ENCODE measurements at places on chromosomes 2 and 18.

DNA sequence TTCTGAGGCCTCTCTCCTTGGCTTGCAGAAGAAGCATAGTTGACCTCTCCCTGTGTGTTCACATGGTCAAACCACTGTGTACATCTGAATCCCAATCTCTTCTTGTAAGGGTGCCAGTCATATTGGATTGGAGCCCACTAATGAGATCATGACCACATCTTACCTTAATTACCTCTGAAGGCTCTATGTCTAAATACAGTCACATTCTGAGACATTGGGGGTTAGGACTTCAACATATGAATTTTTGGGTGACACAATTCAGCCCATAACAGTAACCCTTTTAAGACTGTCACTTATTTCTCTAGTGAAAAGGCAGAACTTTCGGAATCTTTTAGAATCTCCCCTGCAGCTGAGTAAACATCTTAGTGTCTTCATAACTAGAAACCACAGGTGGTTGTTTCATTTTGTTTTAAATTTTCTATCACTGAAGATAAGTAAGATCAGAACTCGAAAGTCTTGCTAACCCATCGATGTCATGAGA is 33.3 kb downstream of the BMP10 start:
- DNase-seq, result peak; percentile 46

DNA sequence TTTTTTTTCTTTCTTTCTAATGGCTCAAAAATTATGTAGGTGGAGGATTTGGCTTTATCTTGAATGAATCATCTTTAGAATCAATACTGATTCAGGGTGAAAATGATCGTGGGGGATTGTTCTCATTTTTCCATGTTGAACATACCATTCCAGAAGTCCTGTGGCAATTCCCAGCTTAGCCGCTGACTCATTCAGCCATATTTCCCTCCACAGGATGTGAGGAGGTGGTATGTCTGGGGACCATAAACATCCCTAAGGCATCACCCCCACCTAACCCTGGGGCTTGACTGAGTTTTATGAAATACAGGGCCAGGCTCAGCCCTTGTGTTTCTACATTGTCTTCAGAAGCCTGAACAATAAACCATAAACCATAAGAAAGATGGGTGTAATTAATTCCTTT is 92.7 kb upstream of the FN1 start:
- peak; percentile 100 for DNase-seq

- DNase-seq, result no peak
These were observed 10.6 kb upstream of the FAM117B start for GRCh38 chr2:202624133-202624532.

DNA sequence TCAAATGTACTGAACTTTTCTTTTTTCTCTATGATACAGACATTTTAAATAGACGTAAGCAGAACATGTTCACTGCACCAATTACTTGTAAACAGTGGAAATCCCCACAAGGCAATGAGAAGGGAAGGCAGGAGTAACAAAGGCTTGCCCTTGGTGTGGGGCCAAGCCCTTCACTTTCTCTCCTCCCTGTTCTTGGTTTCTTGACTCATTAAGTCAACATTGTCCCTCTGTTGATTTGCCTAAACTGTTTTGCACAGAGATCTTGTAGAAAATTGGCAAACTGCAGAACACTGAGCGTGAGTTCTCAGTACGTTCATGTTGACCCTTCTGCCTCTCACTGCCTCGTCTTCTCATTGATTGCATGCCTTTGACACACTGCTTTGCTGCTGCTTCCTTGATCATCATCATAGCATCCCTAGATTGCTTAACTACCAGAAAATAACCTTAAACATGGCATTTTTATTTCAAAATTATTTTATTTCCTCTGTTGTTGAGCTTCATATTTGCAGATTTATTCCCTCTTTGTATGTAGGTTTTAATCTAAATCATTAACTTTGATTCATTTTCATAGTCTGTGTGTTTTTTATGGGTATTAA is 257.7 kb downstream of the PTGR3 start:
- DNase-seq, result peak; percentile 98

- no peak for DNase-seq
These were observed 30.4 kb upstream of the TNS1 start for GRCh38 chr2:218033208-218033589.

DNA sequence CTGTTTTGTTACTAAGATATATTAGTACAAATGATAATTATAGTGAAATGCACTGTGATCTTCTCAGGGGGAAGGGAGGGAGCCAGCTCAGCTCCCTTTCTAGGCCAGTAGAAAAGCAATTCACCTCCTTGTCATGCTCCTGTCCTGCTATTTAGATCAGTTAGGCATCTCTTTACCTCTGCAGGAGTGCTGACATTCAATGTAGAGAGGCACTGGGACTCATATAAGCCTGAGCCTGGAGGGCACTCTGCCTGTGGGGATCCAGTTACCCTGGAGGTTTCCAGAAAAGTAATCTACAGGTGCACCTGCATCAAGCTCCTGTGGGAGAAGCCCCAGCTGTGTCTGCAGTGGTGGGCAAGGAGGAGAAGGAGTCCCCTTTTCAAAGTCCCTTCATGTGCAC is 277.0 kb downstream of the CPS1 start:
- DNase-seq, result no peak

DNA sequence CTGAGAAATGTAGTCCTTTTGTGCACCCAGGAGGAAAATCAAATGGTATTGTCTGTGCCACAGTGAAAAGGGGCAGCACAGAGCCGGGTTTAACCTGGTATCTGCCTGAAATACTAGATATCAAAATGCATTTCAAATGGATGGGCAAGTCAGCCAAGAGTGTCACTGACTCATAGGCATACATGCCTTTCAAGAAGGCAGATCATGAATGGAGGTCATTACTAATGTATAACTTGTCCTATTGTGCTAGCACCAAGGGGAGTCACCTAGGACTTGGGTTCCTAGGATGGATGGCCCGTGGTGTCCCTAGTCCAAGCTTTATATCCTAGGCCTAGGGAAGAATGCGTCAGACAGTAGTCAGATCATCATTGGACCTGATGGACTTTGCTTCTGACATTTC is 49.9 kb downstream of the TCF7L1 start:
- peak; percentile 12 for DNase-seq

GRCh38 chr2:67667054-67667908 is 270.1 kb downstream of the ETAA1 start:
- peak; percentile 57 for DNase-seq

DNA sequence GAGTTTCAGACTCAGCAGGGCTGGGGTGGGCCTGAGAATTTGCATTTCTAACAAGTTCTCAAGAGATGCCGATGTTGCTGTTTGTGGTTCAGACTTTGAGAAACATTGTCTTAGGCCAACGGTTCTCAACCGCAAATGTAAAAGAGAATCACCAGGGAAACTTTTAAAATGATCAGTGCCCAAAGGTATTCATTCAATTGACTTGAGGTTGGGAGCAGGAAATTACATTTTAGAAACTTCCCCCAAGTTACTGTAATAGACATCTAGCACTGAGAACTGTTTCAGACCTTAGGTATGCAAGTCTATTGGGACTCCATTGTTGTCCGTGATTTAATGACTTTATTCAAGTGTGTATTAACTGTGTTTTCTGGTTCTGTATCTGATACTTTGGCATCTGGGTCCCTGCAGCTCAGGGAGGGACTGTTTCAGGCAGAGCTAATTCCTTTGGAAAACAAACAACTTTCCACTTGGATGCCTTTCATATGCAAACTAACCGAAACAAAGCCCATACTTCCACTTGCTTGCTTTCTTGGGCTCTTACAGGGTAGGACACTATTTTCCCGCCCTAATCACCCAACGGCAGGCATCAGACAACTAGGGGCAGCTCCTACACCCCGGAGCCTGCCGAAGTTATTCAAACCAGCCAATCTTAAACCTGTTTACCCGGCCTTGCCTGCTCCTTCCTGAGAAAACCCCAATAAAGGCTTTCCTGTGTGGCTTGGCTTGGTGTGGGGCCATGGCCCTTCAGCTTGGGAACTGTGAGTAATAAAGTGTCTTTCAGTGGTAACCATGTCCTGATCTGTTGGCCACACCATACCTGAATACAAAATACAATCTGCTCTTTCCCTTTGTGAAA is 97.6 kb downstream of the POLE4 start:
- DNase-seq, result peak; percentile 95

- DNase-seq, result no peak
These were observed 73.0 kb downstream of the FSIP2 start for GRCh38 chr2:185811580-185811979.

DNA sequence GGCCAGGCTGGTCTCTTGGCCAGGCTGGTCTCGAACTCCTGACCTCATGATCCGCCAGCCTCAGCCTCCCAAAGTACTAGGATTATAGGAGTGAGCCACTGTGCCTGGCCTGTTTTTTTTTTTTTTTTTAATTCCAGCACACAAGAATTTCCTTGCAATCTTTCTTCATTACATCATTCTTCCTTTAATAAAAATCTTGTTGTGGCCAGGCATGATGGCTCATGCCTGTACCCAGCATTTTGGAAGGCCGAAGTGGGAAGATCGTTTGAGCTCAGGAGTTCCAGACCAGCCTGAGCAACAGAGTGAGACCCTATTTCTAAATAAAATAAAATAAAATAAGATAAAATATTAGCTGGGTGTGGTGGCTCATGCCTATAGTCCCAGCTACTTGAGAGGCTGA is 21.4 kb upstream of the PLEKHM3 start:
- peak; percentile 49 for DNase-seq

GRCh38 chr2:128617661-128618060 is 299.0 kb upstream of the HS6ST1 start:
- DNase-seq, result no peak

DNA sequence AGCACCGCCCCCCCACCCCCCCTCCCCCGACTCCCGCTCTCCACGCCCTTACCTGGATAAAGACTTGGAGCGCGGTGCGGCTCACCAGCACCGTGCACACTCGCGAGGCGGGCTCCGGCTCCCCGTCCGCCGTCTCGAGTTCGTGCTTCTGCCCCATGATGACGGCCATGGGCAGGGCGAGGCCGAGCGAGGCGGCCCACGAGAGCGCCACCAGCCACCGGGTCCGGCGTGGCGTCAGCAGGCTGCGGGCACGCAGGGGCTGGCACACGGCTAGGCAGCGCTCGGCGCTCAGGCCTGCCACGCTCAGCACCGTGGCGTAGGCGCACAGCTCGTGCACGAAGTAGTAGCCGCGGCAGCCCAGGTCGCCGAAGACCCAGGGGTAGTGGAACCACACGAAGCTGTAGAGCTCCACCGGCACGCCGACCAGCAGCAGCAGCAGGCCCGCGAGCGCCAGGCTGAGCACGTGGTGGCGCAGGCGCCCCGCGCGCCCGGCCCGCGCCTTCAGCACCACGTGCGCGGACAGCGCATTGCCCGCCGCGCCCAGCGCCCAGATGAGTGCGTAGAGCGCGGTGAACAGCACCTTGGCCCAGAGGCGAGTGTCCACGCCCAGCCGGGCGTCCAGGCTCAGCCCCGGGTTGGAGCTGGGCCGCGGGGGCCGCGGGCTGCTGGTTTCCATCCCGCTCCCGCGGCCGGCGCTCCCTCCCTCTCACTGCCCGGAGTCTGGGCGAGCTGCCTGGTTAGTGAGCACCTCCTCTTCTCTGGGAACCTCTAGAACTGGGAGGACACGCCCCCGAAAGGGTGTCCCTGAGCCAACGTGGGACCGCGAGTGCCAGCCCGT is at the start of gene NTSR2:
Gene NTSR2, minus strand, starts transcription at position 742 of the 838 bp plus-strand sequence. Its CDS starts 66 bp downstream, at position 676.
- peak; percentile 66 for DNase-seq

- peak; percentile 26 for DNase-seq
These were observed 139.4 kb downstream of the AKAIN1 start for GRCh38 chr18:5057386-5058348.

DNA sequence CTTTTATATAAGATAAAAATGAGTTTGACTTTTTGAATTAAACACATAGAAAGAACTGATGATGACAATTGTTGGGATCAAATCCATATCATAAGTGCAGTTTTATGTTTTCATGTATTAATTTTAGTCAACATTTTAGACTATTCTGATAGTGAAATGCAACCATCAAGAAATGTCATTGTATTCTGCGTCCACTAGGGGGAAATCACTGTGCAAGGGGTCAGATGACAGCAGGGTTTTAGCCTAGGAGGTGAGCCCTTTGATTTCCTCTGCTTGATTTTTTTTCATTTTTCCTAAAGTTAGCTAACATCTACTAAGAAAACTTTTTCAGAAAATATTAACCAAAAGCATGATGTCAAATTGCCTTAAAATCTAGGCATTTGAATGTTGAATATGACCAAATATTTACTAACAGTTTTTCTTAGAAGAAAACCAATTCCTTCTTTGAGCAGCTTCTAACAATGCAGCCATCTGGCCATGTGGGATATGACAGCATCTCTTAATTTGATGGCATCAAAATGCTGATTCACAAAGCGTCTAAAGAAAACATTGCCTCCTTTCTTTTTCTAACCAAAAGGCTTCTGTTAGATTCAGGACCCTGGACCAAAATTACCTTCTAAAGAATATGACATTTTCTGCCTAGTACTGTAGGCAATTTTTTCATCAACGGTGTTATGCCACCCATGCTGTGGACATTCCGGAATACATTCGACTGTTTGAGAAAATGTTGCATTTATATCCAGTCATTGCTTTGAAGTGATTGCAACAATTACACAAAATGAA is 141.5 kb downstream of the SPHKAP start:
- DNase-seq, result no peak

- no peak for DNase-seq
These were observed 105.2 kb downstream of the RBM43 start for GRCh38 chr2:151156431-151156830.

DNA sequence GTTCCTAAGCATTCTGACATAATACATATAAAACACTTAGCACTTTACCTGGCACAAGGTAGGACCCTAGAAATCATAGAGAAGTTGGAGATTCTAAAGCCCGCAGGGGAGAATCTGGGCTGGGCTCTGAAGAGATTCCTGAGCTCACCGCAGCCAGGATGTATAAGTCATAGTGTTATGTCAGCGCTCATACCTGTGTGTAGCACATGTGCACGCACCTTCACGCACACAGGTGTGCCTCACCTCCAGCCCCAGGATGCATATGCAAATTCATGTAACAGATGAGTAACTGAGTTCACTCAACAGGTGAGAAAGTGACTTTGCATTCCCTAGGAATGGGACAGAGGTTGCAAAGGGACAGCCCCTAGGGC is 7.9 kb upstream of the SDC1 start:
- no peak for DNase-seq

DNA sequence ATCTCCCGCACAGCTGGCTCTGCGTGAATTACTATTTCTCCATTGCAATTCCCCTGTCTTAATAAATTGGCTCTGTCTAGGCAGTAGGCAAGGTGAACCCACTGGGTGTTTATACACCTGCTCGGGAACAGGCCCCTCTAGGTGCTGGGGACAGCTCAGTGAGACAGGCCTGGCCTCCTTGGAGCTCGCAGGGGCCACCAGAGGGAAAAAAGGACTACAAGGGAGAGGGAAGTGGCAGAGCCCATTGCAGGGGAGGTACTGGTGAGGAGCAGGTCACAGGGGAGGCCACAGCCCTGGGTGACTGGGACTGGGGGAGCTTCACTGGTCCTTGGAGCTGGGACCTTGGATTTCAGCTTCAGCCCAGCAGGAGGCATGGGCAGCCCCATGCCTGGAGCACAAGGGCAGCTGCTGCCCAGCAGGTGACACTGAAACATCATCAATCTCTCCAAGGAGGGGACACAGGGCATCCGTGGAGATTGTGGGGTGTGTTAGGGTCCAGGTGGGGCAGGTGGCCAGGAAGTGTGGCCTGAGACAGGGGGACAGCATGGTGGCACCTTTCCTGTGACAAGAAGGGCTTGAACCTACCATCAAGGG is 31.2 kb downstream of the NGEF start:
- DNase-seq, result no peak

GRCh38 chr2:70388128-70388527 is 86.3 kb upstream of the FAM136A start:
- DNase-seq, result no peak

GRCh38 chr18:3368193-3368592 is 81.8 kb upstream of the TGIF1 start:
- peak; percentile 61 for DNase-seq

GRCh38 chr2:43233218-43234212 is 7.1 kb upstream of the ZFP36L2 start:
- no peak for DNase-seq

All from fibroblast of lung (primary cell).